ENCODE measurements at places on chromosomes 2 and 18.
A peak's percentile ranks its signal among the peaks of the same experiment; 100 is the strongest.

DNA sequence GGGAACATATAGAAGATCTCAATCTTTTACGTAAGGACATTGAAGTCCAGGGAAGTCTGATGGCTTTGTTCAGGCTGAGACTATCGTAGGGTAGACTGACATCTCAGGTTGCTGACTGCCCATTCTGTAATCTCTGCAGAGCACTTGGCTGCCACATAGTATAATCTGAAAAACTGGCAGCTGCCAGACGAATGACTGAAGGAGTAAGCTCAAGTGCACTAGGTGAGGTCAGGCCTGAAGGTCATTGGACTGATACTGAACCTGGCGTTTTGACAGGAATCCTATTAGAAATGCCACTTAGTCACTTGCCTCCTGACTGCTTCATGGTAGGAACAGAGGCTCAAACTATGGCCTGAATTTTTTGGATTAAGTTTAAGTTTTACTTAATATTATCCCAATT is 23.5 kb downstream of the GPD2 start:
- DNase-seq = no peak

- no peak for DNase-seq
Observed at GRCh38 chr2:140916410-140916809, 1214.4 kb downstream of the LRP1B start.

DNA sequence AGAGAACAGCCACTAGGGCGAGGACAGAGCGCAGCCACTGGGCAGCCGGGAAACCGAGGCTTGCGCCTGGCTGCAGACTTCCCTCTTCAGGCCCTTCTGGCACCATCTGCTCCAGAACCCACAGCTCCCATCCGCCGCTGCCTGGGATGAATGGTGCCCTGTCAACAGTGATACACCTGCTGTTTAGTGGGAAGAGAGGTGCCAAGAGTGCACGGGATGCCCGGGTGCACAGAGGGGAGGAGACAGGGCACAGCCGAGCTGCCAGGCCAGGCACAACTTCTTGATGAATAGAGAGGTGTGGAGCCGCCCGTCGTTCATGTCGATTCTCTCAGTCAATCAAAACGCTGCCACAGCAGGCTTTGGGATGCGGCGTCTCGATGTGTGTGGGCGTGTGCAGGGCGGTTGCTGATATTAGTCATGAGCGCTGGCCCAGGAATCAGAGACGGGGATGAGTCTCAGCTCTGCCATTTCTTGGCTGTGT is 39.5 kb downstream of the RRM2 start:
- DNase-seq = no peak

DNA sequence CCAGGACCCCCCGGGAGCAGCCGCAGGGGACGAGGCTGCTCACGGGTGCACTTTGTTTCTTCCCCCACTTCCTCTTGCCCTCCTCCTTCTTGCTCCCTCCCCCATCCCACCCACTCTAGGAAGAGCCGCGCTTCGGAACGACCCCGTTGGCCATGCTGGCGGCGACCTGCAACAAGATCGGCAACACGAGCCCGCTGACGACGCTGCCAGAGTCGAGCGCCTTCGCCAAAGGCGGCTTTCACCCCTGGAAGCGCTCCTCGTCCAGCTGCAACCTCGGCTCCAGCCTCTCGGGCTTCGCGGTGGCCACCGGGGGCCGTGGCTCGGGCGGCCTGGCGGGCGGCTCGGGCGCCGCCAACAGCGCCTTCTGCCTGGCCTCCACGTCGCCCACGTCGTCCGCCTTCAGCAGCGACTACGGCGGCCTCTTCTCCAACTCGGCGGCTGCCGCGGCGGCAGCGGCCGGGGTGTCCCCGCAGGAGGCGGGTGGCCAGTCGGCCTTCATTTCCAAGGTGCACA is 1.3 kb downstream of the SP9 start:
- DNase-seq = no peak

GRCh38 chr2:205682239-205682970 is at the start of gene NRP2:
NRP2 (plus strand) TSS chr2:205682501; CDS start chr2:205683291, 790 bp downstream.
- peak; percentile 64 for DNase-seq

DNA sequence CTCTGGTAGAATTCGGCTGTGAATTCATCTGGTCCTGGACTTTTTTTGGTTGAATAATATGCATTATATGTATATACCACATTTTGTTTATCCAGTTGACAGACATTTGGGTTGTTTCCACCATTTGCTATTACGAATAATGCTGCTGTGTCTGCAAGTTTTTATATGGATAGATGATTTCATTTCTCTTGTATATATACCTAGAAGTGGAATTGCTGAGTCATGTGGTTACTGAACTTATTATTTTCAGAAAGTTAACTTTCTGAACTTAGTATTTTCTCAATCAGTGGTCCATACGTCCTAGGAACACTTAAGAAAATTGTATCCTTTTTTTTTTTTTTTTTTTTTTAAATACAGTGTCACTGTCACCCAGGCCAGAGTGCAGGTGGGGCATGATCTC is 63.3 kb downstream of the RIF1 start:
- no peak for DNase-seq

GRCh38 chr18:67194886-67195285 is 321.6 kb downstream of the DSEL start:
- DNase-seq = no peak

- DNase-seq = peak; percentile 35
Observed at GRCh38 chr2:69642709-69643601, 584 bp downstream of the AAK1 start.

GRCh38 chr2:31166925-31167324 is 28.7 kb upstream of the GALNT14 start:
- no peak for DNase-seq

- no peak for DNase-seq
Observed at GRCh38 chr2:217996361-217996760, 6.4 kb downstream of the TNS1 start.

- DNase-seq = no peak
Observed at GRCh38 chr18:2534906-2535305, 36.4 kb downstream of the METTL4 start.

DNA sequence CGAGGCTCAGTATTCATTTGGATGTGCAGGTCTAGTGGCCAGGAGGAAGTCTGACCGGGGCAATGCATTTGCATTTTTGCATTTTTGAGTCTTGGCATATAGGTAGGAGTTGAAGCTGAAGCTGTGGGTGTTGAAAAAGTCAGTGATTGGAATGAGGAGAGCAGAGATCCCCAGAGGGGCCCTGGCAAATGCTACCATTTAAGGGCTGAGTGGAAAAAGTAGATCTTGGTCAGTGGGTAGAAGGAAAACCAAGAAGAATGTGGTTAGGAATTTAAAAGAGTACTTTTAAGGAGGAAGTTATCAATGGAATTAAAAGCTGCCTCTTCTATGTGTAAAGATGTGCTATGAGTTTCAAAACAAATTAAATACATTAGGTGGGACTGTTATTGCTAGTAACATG is 143.0 kb downstream of the ZEB2 start:
- no peak for DNase-seq

DNA sequence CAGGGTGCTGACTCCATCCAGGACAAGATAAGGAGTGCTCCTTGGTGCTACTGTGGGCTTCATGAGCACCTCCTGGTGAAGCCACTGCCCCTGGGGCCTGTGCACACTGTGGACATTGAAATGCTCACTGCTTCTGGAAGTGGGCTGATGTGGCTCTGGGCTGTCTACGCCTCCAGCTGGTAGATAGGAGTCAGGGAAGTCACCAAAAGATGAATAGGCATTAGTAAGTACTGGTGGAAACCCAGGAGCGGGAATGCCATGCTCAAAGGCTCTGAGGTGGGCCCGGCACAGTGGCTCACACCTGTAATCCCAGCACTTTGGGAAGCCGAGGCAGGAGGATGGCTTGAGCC is 79.2 kb upstream of the MSH2 start:
- no peak for DNase-seq

- no peak for DNase-seq
Observed at GRCh38 chr2:101520246-101520645, 45.3 kb upstream of the RFX8 start.

- no peak for DNase-seq
Observed at GRCh38 chr2:56483081-56483480, 299.3 kb downstream of the CCDC85A start.

DNA sequence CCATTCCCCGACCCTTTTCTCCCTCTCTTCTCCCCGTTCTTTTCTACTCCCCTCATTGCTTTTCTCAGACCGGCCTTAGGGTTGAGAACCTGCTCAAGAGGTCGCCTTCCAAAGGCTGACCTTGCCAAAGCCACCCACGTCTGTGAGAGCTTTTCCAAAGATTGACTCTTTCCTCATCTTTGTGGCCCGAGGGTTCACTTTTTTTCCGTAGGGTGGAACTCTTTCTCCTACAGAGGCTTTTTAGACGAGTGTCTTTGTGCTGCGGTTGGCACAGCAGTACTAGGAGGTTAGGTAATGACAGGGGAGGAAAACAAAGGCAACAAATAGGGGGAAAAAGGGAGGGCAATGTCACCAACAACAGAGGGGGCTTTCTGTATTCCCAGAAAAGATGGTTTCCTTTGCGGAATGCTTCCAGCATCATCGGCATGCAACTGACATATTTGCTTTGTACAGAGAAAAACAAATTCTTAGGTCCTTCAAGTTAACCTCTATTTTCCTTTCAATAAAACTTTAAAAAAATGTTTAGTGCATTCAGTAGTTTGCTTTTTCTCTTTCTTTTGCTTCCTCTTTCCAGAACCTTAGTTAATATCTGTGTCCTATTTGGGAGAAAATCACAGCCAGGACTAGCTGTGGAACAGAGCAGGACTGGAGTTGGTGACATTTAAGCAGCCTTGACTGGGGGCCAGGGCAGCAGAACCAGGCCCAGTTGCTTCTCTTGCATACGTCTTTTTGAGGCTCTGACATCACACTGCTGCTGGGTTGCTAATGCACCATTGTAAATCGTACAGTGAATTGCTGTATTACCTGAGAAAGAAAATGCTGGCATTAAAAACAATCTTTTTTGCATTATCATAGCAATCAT is 188.1 kb upstream of the FANCL start:
- DNase-seq = no peak

DNA sequence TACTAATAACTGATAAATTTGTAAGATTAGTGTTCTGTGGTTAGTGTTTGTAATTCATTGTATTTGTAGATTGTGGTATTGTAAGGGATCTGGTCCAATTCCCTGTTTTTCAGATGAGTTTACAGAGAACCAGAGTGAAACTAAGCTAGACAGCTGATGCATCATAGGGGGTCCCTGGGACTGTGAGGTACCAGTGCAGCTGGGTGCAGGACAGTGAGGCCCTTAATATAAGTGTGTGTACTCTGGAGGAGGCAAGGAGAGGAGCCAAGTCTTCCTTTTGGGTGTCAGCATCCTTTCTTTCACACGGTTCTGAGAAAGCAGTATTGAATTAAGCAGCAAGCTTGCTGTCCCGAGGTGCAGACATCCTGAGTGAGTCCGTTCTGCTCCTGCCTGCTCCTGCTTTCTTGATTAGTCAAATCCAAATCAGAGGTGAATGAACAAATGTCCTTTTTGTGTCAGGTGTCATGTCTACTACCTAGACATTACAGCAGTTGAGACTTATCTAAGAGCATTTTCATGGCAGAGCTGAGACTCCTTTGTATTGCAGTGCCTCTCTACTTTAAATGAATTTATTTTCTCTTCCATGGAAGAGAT is 194.9 kb downstream of the MCFD2 start:
- no peak for DNase-seq

DNA sequence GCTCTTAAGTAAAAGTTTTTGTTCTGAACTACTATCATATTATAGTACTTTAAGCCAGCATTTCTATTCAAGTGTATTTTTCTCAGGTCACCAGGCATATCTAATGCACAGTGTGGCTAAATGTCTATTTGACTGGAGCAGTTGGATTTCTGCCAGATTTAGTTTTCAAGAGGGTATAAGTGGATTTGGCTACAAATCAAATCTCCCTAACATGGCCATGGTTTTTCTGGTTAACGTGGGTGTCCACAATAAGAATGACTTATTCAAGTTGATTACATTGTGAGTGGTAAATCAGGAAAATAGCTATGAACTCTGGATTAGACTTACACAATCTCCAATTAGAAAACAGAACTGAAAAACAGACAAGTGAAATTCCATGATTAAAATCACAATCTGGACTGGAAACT is 5.7 kb upstream of the CHN1 start:
- no peak for DNase-seq

- DNase-seq = no peak
Observed at GRCh38 chr2:27795868-27796277, 24.4 kb downstream of the MRPL33 start.

GRCh38 chr18:2881088-2881839 is 34.5 kb downstream of the EMILIN2 start:
- DNase-seq = no peak

DNA sequence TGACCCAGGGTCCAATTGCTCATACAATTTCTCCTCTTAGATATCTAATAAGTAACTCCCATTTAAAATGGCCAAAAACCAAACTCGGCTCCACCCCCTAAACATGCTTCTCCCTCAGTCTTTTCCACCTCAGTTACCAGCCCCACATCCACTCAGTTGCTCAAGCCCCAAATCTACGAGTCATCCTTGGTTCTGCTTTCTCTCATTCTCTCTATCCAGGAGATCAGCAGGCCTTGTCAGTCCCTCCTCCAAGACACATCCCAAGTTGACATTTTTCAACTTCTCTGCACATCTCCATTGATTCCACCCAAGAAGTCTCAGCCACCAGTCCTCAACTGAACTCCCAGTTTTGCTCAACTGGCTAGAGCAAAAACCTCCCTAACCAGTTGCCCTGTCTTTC is 40.5 kb upstream of the RTN4 start:
- no peak for DNase-seq

GRCh38 chr2:191351921-191352320 is 106.7 kb downstream of the MYO1B start:
- DNase-seq = no peak

GRCh38 chr2:85250045-85250444 is 77.7 kb downstream of the TGOLN2 start:
- no peak for DNase-seq

DNA sequence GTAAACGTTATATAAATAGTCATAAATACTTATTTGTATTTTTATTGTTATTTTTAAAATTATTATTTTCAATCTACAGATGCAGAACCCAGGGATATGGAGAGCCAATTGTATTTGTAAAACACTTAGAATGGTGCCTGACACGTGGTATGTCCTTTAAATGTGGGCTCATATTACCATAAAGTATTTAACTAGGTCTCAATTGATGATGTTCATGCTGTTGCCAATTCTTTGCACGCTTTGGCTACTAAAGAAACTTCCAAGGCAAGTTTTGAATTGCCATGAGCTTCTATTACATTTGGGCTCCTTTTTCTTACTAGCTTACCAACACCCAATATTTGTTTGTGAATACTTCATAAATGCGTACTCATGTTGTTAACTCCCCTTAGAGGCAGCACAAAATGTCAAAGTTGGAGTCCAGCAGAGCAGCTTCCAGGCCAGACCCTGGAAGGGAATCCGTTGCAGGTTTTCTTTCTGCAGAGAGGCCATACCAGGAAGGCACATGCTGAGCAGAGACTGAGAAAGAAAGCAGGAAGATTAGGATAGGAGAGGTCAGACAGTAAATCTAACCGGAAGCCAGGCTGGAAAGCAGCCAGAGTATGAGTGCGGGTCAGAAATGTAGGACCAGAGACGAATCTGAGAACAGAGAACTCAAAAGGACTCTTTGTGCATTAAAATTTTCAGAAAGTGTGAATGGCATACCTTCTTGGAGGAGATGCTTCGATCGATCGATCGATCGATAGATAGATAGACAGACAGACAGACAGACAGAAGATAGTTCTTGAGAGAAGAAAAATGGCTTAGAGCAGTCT is 4.2 kb upstream of the NOSTRIN start:
- DNase-seq = no peak

GRCh38 chr2:197786010-197786877 is 1.1 kb upstream of the BOLL start:
- no peak for DNase-seq

- no peak for DNase-seq
Observed at GRCh38 chr2:105184420-105184819, 57.1 kb upstream of the GPR45 start.
